ENCODE measurements at places on chromosomes 1 and 21.

GRCh38 chr1:223512057-223512456 lies 118.8 kb downstream of the CCDC185 start:
- no peak for DNase-seq

GRCh38 chr1:241641773-241642592 lies 1.8 kb upstream of the CHML start:
- DNase-seq = no peak

- DNase-seq = no peak
These were observed 2.4 kb downstream of the SLC27A3 start for GRCh38 chr1:153777648-153778047.

DNA sequence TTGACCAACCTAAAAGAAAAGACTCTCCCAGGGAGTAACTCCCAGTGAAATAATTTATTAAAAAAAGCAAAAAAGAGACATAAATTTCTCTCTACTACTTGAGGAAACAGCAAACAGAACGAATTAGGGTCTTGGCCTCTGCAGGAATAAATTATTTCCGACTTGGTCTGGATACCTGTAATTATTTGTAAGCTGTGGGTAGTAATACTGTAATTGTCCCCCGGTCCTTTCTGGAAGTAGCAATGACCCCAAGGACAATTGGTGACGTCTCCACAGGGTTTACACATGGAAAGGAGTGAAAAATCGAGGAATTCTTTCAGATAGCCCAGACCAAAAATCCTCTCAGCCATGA lies 3.7 kb upstream of the SIM2 start:
- no peak for DNase-seq

DNA sequence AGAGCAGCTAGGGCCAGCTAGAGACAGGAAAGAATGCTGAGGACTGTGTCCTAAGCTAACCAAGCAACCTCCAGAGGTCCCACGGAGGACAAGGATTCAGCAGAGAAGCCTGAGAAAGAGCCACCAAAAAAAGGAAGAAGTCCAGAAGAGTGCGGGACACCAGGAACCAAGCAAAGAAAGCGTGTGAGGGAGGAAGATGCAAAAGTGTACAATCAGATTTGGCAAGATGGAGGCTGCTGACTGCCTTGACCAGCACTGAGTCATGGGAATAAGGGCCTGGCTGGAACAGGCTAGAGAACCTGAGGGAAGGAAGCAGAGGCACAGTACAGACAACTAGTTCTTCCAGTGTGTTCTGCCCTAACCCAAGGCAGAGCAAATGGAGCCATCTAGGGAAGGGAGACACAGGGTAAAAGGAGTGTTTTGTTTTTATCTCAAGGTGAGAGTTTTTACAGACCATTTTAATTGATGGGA lies 18.5 kb downstream of the TP53BP2 start:
- no peak for DNase-seq

DNA sequence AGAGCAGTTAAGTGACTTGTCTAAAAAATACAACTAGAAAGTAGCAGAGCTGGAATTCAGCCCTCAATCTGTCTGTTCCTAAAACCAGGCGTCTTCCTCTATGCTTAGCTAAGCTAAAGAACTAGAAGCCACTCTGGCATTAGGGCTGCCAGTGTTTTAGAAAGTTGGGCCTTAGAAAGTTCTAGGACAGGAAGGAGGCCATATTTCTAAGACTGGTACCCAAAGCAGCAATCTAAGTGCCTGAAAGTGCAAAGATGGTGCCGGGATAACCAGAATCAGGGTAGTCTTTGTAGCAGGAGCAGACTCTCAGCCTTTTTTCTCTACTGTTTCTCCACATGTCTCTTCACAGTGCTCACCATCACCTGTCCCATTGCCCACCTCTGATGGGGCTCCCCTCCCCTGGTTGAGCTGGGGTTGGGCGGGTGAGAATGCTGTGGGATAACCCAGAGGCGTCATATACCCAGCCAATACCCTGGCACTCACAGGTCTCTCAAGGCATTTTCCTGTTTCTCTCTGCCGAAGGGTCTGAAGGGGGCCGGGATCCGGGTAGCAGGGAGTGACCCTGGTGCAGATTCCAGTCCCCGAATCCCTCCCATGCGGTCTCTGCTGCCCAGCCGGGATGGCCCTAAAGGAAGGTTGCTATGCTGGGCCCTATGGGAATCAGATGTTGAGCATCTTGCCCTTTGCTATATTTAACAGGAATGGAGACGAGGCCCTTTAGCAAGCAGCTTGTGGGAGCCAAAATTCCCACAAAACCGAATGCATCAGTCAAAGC lies 1.1 kb upstream of the RCSD1 start:
- no peak for DNase-seq

DNA sequence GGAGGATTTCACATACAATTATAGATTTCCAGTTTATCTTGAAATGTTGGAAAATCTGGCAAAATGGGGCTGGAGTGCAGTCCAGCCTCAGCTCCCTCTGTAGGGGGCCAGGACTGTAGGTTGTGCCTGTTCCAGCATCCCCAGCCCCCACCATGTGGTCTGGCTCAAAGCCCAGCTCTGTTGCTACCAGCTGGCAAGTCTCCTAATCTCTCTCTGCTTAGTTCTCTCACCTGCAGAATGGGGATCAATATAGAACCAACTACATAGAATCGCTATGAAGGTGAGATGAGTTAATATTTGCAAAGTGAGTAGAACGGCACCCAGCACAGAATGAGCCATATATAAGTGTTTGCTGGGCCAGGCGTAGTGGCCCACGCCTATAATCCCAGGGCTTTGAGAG lies 50.0 kb upstream of the TARDBP start:
- no peak for DNase-seq

DNA sequence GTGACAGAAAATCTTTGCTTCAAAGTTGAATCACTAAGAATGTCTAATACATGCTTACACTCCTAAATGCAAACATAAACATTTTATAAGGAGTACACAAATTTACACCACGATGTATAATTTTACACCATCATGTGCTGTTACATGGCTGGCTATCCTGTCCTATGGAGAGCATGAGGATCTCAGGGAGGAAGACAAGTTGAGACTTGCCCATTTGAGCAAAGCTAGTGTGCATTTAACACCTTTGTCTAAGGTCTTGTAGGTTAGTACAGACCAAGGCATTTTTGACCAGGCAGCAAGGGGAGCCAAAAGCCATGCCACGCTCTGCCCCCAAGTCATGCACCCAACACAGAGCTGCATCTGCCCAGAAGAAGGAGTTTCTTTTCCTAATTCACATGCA lies 14.5 kb upstream of the COG2 start:
- no peak for DNase-seq

- DNase-seq = no peak
These were observed 1.1 kb downstream of the ZBTB18 start for GRCh38 chr1:244052016-244052727.

DNA sequence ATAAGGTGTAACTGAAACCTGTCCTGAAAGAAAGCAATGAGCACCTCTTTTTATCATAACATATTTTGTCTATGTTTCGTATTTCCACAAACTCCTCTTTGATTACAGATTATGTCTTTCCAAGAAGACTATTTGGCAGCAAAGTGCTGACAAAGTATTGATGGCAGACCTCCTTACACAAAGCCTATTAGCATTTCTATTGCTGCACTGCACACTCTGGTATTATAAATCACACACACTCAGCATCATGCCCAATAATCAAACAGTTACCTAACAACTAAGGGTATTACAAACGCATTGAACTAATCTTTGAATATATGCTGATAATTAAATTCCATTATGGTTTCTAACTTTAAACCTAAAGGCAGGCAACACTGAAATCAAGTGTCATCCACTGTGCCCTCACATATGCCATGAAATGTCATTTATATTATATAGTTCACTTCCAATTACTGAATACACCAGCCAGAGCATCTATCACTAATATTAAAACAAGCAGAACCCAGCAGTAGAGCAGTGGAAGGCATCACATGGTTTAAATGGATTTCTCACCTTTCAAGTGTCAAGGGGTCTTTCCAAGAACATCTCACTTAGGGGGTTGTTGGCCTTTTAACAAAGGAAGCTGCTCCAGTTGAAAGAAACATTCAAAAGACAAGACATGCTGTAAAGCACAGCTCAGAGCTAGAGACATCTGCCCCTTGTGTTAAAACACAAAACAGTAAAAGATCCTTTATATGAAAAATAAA lies 239.1 kb downstream of the RERE start:
- DNase-seq = no peak

GRCh38 chr1:213303286-213303685 lies 252.2 kb downstream of the RPS6KC1 start:
- no peak for DNase-seq

GRCh38 chr1:158035976-158036583 lies 42.6 kb downstream of the KIRREL1 start:
- no peak for DNase-seq

- no peak for DNase-seq
These were observed 45.3 kb downstream of the LRIG2 start for GRCh38 chr1:113118266-113118665.

GRCh38 chr1:11100149-11100493 lies 452 bp upstream of the EXOSC10 start:
- no peak for DNase-seq

GRCh38 chr1:164672588-164672987 lies 113.6 kb downstream of the PBX1 start:
- DNase-seq = no peak

DNA sequence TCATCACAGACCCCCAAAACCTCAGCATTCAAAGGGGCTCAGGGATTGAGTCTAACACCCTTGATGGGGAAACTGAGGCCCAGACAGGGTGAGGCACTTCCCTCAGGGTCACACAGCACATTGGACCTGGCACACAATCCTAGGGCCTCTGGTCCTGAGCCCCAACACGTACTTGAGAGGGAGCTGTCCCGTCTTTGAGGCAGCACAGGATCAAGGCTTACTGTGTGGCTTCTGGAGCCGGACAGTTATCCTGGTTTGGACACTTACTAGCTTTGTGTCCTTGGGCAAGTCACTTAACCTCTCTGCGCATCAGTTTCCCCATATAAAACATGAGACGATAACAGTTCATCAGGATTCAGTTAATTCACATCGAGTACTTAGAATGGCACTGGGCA lies 26.5 kb downstream of the RUNX3 start:
- DNase-seq = no peak

- no peak for DNase-seq
These were observed 102.4 kb downstream of the DMRTB1 start for GRCh38 chr1:53561503-53562105.

GRCh38 chr1:212955961-212956620 lies 5.8 kb downstream of the VASH2 start:
- no peak for DNase-seq

GRCh38 chr1:112904831-112905261 lies 51.1 kb downstream of the SLC16A1 start:
- DNase-seq = no peak

DNA sequence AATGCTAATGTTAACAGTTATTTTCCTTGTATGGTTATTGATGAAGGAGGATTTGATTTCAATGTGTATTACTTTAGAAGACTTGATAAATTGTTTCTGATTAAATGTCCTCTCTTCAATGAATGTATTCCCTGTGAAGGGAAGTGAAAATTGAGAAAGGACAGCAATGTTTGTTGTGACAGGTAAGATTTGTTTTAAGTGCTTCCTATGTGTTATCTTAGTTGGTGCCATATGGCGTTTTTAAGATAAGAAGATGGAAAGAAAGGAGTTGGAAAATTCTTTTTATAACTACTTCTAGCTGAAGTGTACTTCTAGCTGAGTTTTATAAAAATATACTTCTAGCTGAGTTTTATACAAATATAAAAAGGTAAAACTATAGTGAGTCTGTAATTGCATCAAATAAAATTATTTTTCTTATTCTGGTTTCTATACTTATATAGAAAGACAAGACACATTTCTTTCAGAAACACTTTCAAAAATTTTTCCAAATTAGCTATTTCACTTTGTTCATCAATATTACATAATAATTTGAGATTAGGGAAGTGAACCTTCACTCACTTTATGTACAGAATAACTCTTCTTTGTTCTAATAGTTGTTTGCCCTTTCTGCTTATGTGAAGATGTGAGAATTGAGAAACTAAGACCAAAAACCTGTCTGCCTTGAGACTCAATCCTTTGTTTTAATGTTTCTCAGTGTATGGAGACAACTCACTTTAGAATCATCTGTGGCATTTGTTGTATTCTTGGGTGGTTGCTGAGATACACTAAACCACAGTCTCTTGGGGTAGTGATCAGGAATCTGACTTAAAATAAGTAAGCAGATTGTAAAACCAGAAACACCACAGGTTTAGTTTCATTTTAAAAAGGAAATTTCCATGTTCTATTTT lies 382.9 kb upstream of the B3GALT2 start:
- no peak for DNase-seq

GRCh38 chr1:78759881-78760280 lies 110.2 kb downstream of the IFI44 start:
- no peak for DNase-seq

- no peak for DNase-seq
These were observed 130.8 kb downstream of the NOS1AP start for GRCh38 chr1:162200096-162200847.

DNA sequence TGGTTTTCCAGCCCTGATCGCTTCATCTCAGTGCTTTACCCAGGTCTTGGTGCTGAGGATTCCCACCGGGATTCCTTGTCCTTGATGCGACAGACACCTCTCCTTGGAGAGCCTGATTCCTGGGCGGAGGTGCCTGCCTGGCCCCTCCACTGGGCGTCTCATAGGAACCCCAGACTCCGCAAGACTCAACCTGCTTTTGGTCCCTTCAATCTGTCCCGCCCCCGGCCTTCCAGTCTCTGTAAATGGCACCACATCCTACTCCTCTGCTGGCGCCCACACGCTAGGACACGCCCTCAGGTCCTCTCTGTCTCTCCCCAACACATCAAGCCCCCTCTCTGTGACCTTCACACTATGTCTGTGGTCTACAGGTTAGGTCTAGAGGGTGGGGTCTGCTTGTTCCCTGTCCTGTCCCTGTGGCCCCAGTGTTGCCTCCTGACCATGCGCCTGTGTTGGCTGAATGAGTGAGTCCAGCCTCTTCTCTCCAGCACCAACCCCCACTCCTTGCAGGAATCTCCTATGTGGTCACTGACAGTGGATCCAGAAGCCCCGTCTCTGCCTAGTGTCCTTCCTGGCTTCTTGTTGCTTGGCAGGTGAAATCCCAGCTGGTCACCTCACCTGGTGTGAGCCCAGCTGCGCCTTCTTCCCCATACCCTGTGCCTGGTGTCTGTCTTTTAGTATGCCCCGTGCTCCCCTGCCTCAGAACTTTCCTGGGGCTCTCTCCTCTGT lies 119.7 kb upstream of the C1orf174 start:
- no peak for DNase-seq

GRCh38 chr1:23168079-23168444 lies 594 bp downstream of the LUZP1 start:
- DNase-seq = peak; percentile 28

GRCh38 chr1:147351140-147351835 lies 108.8 kb downstream of the CHD1L start:
- DNase-seq = no peak

GRCh38 chr1:154962795-154963330 lies 1.3 kb upstream of the PYGO2 start:
- DNase-seq = no peak

GRCh38 chr1:117671781-117672501 lies 66.1 kb downstream of the TENT5C start:
- DNase-seq = no peak

All from stimulated activated naive CD4-positive, alpha-beta T cell treated with Interleukin-2 at 50 U/mL for 16 hours (primary cell).